NCI-H82 (cell line): ENCODE measurements at places on chromosomes 1 and 21.

- DNase-seq, result no peak
Observed at GRCh38 chr1:172680733-172681275, 21.9 kb downstream of the FASLG start.

DNA sequence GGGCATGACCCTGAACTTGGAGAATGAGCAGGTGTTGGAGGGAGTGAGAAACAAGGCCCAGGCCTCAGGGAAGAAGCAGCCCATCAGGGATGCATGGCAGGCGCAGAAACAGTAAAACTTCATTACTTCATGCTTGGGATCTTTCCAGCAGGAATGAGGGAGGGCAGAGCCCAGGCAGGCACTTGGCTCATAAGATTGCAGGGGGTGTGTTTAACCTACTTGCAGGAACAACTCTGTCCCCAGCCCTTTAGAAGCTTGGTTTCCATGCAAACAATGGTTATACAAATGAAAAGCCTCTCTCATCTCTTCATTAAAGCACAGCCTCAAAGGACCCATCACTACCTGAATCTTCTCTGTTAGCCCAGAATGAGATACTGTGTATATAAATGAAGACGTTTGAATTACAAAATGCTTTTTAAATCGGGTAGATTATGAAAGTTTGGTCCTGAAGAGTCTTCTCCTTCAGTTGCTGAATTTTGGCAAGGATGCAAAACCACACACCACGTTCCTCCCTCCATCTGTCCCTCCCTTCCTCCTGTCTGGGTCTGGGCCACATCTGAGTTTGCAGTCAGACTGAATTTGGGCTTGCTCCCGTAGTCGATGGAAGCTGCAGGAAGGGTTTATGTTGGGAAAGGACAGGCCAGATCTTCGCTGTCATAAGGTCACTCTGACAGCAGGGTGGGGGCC lies 154.4 kb upstream of the KLHDC7A start:
- no peak for DNase-seq

DNA sequence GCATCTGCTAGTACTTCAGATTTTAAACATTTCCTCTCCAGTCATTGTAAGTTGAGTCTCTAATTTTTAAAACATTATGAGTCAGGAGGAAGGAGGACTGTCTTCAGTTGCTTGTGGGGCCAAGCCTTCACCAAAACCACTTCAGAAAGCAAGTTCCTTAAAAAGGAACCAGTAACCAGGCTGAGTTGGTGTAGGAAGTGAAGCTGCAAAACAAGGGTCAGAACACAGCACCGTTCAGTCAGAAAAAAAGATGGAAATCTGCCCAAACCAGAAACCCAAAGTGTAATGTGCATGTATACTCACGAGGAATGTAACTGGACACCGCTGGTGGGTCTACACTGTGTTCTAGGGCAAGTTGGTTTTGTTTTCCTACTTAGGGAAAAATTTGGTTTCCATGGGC lies 402.1 kb downstream of the SETD4 start:
- no peak for DNase-seq

DNA sequence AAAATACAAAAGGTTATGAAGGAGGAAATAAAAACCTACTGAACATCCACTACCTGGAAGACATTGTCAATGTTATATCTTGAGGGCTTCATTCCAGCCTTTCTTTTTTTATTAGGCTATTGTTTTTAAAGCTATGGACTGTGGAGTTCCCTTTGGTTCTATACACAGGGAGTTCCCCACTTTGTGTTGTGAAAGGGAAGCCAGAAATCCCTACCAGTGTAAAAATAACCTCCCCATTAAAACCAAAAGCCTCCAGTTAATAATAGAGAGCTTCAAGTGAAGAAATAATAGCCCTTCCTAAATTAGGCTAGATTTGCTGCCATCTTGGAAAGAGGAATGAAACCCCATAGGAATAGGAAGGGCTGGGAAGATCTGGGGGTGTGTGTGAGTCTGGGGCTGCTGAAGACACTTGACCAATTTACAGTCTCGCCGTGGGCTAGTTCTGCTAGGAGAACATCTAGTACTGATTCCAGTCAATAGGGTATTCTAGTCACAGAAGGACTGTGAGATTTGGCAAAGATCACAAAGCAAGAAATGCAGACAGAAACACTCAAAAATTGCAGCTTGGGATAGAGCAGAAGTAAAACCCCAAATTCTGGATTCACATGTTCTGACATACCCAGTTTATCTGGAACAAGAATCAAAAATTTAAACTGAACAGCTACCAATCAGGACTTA lies 32.4 kb upstream of the PTGFRN start:
- no peak for DNase-seq

GRCh38 chr21:29342363-29342957 lies 43.7 kb downstream of the BACH1 start:
- no peak for DNase-seq

GRCh38 chr1:232486454-232487207 lies 143.3 kb downstream of the SIPA1L2 start:
- DNase-seq, result no peak

DNA sequence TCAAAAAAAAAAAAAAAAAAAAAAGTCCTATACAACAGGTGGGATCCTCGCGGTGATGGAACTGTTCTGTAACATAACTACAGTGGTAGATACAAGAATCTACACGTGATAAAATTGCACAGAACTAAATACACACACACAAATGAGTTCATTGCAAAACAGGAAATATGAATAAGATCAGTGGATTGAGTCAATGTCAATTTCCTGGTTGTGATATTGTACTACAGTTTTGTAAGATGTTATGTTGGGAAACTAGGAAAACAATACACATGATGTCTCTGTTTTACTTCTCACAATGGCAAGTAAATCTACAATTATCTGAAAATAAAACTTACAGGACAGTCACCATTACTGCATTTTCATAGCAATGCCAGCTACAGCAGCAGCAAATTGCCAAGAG lies 59.8 kb downstream of the ITGB3BP start:
- no peak for DNase-seq

DNA sequence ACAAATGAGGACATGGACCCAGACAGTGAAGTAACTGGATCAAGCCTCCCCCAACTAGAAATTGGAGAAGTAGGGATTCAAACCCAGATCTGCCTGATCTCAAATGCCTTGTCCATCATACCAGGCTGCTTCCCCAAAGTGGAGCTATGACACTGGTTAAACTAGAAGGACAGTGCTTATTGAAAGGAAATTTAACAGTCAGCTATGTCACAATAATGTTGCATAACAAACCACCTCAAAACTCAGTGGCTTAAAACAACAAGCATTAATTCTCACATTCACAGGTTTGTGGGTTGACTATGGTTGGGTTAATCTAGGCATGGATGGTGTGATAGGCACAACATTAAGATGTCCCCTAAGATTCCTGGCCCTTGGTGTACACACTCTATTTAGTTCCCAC lies 107.1 kb downstream of the TAS1R2 start:
- no peak for DNase-seq

GRCh38 chr21:20882462-20883407 lies 115.5 kb upstream of the NCAM2 start:
- DNase-seq, result peak; percentile 75

DNA sequence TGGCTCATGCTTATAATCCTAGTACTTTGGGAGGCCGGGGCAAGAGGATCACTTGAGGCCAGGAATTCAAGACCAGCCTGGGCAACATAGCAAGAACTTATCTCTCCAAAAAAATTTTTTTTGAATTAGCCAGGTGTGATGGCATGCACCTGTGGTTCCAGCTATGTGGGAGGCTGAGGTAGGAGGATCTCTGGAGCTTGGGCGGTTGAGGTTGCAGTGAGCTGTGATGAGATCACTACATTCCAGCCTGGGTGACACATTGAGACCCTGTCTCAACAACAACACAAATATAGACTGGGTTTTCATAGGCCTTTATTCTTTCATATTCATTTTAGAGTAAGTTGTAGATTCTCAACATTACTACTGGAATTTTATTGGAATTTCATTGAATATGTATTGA lies 12.8 kb downstream of the MED18 start:
- no peak for DNase-seq

DNA sequence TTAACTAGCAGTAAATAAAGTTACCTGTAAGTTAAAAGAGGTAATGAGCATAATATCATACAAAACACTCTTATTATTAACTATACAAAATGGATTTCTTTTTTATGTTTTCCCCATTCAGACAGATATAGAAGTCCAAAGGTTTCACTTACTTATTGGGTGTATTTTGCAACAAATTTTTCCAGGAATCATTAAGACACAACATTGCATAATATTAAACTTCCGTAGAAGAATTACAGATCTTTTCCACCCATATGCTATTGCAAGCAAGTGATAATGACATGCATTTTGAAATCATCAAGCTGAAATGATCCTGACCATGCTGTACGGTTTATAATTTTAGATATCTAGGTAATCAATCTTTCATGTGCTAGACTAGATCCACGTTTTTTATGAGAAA lies 957.0 kb downstream of the NCAM2 start:
- DNase-seq, result no peak
